ENCODE measurements at places on chromosomes 2 and 18. TPM values are rescaled to one million over a fixed set of nuclear protein-coding genes. Genes with fewer than 3 reads are reported as not detected.

SATB2 gene
- 2.1 TPM for polyA plus RNA-seq

- no peaks in the 10 kb centered on the region for H3K27me3 ChIP-seq
- H3K27ac ChIP-seq, result no peak overlapping the region
- H3K4me3 ChIP-seq, result no peak overlapping the region
- no peaks in the 10 kb centered on the region for H3K36me3 ChIP-seq
- H3K4me1 ChIP-seq, result no peaks in the 10 kb centered on the region
- DNase-seq, result no peak
These were observed 65.6 kb upstream of the ATP5MC3 start for GRCh38 chr2:175247159-175247558.

AQP12B gene
- polyA plus RNA-seq, result 217 TPM

DNA sequence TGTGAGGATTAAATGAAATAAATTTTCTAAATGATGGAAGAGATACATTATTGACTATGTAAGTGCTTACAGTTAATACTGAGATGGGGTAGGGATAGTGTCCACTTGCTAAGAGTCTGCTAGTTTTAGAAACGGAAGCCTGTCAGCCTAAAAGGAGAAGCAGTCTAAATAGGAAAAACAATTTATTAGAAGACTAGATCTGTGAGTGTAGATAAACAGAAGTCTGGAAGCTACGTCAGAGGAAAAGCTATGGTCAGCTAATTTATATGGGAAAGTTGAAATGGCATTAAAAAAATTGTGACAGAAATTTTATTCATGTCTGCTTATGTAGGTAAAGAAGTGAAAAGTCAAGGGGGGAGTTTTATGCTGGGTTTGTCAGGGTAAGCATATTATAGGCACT is 1338.4 kb upstream of the CHAC2 start:
- H3K4me3 ChIP-seq, result no peak overlapping the region
- no peak for DNase-seq

ST6GAL2 gene
- 0.05 TPM for polyA plus RNA-seq

- H3K27me3 ChIP-seq, result no peaks in the 10 kb centered on the region
- H3K4me1 ChIP-seq, result no peaks in the 10 kb centered on the region
- H3K27ac ChIP-seq, result no peak overlapping the region
These were observed 60.4 kb downstream of the WDSUB1 start for GRCh38 chr2:159226059-159226461.

- no peak overlapping the region for H3K27ac ChIP-seq
- peaks cover 10% of the 10 kb centered on the region for H3K4me1 ChIP-seq
- H3K36me3 ChIP-seq, result no peaks in the 10 kb centered on the region
- no peak overlapping the region for H3K4me3 ChIP-seq
These were observed 33.8 kb upstream of the ACYP2 start for GRCh38 chr2:54081574-54081973.

GRCh38 chr2:59041139-59041538 is 800.0 kb upstream of the FANCL start:
- H3K4me1 ChIP-seq, result no peaks in the 10 kb centered on the region
- DNase-seq, result no peak
- H3K4me3 ChIP-seq, result no peak overlapping the region
- H3K27ac ChIP-seq, result no peak overlapping the region
- H3K27me3 ChIP-seq, result no peaks in the 10 kb centered on the region

GRCh38 chr18:48781163-48781987 is 169.4 kb downstream of the SMAD7 start:
- peak; percentile 83 for DNase-seq
- H3K4me1 ChIP-seq, result peaks cover 6% of the 10 kb centered on the region
- no peaks in the 10 kb centered on the region for H3K36me3 ChIP-seq
- no peaks in the 10 kb centered on the region for H3K27me3 ChIP-seq
- no peak overlapping the region for H3K4me3 ChIP-seq

Measured in pancreas (tissue), 10 donors.